IMR-90 (cell line): ENCODE measurements at places on chromosomes 6 and 20. TPM values are rescaled to one million over a fixed set of nuclear protein-coding genes. Genes with fewer than 3 reads are reported as not detected.

- no peaks in the 10 kb centered on the region for H3K4me1 ChIP-seq
- H3K27me3 ChIP-seq = no peaks in the 10 kb centered on the region
- DNase-seq = no peak
- H3K4me3 ChIP-seq = no peak overlapping the region
- H3K27ac ChIP-seq = no peak overlapping the region
- no peaks in the 10 kb centered on the region for H3K36me3 ChIP-seq
These were observed 20.8 kb downstream of the CRISP2 start for GRCh38 chr6:49692534-49692933.

DNA sequence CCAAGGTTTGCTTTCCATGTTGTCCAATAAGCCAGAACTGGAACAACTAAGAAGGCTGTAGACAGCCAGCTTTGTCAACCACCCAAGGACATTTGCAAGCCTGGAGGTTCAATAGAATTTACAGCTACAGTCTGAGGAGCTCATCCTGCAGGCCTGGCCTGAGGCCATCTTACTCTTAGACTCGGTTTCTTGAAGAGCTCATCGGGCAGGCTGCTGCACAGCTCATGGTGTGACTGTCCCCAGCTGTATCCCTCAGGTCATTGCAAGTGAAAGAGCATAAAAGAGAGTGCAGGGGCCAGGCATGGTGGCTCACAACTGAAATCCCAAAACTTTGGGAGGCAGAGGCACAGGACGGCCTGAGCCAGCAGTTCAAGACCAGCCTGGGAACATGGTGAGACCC, 96.9 kb upstream of the FOXQ1 start:
- H3K27me3 ChIP-seq = peaks cover 4% of the 10 kb centered on the region
- no peaks in the 10 kb centered on the region for H3K4me1 ChIP-seq
- no peak overlapping the region for H3K27ac ChIP-seq
- no peaks in the 10 kb centered on the region for H3K36me3 ChIP-seq
- DNase-seq = no peak
- H3K4me3 ChIP-seq = no peak overlapping the region

The TRMT6 gene
- total RNA-seq = 7.2 and 10.0 TPM in 2 replicates

The AIF1 gene
- total RNA-seq = not detected in 2 replicates

GRCh38 chr20:56604673-56605072, 24.4 kb upstream of the TFAP2C start:
- DNase-seq = no peak
- no peaks in the 10 kb centered on the region for H3K27me3 ChIP-seq
- no peak overlapping the region for H3K4me3 ChIP-seq
- H3K36me3 ChIP-seq = no peaks in the 10 kb centered on the region
- H3K27ac ChIP-seq = no peak overlapping the region

GRCh38 chr20:25136643-25137559, 55.0 kb upstream of the VSX1 start:
- DNase-seq = peak; percentile 87
- no peak overlapping the region for H3K4me3 ChIP-seq
- H3K27ac ChIP-seq = no peak overlapping the region
- H3K4me1 ChIP-seq = peaks cover 2% of the 10 kb centered on the region; the same call in 1 of the 2 replicates
- H3K27me3 ChIP-seq = peaks cover 36% of the 10 kb centered on the region

The ENPP1 gene
- total RNA-seq = 38.9 and 39.4 TPM in 2 replicates

GRCh38 chr20:49928411-49929141, 7.6 kb upstream of the RNF114 start:
- H3K4me3 ChIP-seq = peak overlapping the region; percentile 16; the same call in 1 of the 2 replicates
- no peaks in the 10 kb centered on the region for H3K36me3 ChIP-seq
- H3K4me1 ChIP-seq = no peaks in the 10 kb centered on the region
- H3K27me3 ChIP-seq = no peaks in the 10 kb centered on the region

DNA sequence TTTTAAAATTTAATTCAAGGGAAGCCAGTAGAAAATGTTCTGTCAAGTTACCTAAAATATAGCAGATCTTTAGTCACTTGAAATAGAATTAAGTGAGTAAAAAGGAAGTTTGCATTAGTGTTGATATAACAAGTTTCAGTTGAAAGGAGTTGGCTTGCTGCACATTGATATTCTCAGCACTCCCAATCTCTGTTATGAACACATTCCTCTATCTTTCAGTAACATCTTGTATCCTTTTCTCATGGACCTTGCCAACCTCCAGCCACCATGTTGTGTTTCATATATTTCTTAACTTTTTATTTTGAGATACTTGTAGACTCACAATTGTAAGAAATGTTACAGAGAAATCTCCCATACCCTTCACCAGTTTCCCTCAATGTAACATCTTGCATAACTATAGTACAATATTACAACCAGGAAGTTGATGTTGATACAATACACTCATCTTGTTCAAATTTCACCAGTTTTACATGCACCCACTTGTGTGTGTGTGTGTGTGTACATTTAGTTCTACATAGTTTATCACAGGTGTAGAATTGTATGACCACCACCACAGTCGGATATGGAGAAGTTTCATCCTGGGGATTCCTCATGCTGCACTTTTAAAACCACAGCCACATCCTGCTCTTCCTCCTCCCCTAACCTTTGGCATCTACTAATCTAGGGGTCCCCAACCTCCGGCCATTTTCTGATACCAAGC, 20.2 kb upstream of the PAQR8 start:
- no peak for DNase-seq
- peaks cover 4% of the 10 kb centered on the region; the same call in 1 of the 2 replicates for H3K4me1 ChIP-seq
- H3K27me3 ChIP-seq = no peaks in the 10 kb centered on the region; the same call in 1 of the 2 replicates
- H3K4me3 ChIP-seq = no peak overlapping the region

The CDYL gene
- 72.2 and 92.1 TPM in 2 replicates for total RNA-seq

- peaks cover 20% of the 10 kb centered on the region for H3K36me3 ChIP-seq
- H3K27me3 ChIP-seq = no peaks in the 10 kb centered on the region
- no peak for DNase-seq
- no peaks in the 10 kb centered on the region for H3K4me1 ChIP-seq
- no peak overlapping the region for H3K27ac ChIP-seq
- H3K4me3 ChIP-seq = no peak overlapping the region
These were observed 48.7 kb downstream of the DNAAF9 start for GRCh38 chr20:3358676-3359340.

The DLL1 gene
- total RNA-seq = under 0.01 TPM in 2 replicates

GRCh38 chr6:34583861-34584604, 27.9 kb upstream of the SPDEF start:
- H3K27ac ChIP-seq = no peak overlapping the region
- DNase-seq = no peak

The CPNE5 gene
- not detected in 2 replicates for total RNA-seq

The PI3 gene
- total RNA-seq = not detected in 2 replicates

The DEFB125 gene
- total RNA-seq = not detected in 2 replicates

GRCh38 chr6:16722630-16723029, 38.6 kb downstream of the ATXN1 start:
- H3K27me3 ChIP-seq = no peaks in the 10 kb centered on the region
- DNase-seq = no peak
- peaks cover under 1% of the 10 kb centered on the region; the same call in 1 of the 2 replicates for H3K36me3 ChIP-seq
- 0 out of 2 replicates have a peak overlapping the region, but pooled peaks have one; percentile 17 for H3K27ac ChIP-seq
- H3K4me3 ChIP-seq = no peak overlapping the region
- peaks cover 19% of the 10 kb centered on the region for H3K4me1 ChIP-seq

- no peaks in the 10 kb centered on the region for H3K27me3 ChIP-seq
- H3K36me3 ChIP-seq = no peaks in the 10 kb centered on the region
- H3K27ac ChIP-seq = no peak overlapping the region
These were observed 140.0 kb downstream of the TAF4 start for GRCh38 chr20:61925555-61926252.
